Suppressor macrophage (primary cell): ENCODE measurements at places on chromosomes 5 and 9.

DNA sequence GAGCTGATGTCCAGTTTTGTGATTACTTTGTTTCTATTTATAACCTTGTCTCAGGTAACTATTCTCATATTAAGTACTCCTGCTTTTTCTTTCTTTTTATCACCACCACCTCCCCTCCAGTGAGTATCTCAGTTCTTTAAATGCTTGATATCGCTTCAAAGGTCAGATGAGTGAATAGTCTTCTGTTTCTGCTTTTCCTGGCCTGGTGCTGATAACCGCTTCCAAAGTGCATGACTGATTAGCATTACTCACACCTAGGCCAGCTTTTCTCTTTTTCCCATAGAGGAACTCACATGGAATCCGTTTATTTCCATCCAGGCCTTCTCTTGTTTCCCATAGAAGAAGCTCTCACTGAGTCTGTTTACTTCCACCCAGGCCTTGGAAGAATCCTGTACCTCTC lies 3.2 kb downstream of the SLC36A1 start:
- peak; percentile 21 for DNase-seq

- DNase-seq: no peak
These were observed 29.8 kb downstream of the NR2F1 start for GRCh38 chr5:93612855-93613243.

GRCh38 chr5:7471710-7472109 lies 75.8 kb downstream of the ADCY2 start:
- no peak for DNase-seq

DNA sequence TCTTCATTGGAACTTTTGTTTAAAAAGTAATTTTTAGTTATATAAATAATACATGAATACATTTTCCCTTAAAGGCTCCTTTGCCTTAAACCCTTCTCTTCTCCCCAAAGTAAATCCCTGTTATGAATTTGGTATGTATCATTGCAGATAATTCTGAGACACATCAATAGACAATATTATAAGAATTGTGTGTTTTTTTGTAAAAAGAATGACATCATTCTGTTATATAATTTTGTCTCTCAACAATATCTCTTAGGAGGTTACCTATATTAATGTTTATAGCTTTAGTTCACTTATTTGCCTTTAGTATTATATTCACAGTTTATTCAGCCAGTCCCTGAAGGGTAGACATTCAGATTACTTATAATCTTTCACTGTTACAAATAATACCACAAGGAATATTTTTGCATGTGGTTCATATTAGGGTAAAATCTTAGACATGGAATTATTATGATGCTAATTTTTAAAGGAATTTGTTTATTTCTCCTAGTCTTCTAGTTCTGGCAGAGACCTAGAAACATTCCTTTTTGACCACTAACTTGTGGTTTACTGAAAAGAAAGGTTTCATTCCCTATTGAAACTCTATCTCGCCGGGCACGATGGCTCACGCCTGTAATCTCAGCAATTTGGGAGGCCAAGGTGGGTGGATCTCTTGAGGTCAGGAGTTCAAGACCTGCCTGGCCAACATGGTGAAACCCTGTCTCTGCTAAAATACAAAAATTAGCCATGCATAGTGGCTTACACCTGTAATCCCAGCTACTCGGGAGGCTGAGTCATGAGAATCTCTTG lies 105.6 kb downstream of the KCTD16 start:
- no peak for DNase-seq

DNA sequence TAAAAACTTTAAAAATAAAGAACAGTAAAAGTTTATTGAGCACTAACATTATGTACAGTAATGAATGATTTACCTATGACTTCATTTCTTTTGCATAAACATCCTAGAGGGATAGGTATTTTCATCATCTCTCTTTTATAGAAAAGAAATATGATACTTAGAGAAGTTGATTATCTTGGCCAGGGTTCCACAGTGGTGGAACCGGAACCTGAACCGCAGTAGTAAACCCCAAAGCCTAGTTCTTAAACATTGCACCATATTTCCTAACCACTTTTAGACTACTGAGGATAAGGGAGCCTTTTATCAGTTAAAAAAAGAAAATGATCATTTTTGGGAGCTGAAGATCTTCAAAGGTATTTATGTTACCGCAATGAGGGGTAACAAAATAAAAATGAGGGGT lies 205.7 kb upstream of the SGCD start:
- no peak for DNase-seq

DNA sequence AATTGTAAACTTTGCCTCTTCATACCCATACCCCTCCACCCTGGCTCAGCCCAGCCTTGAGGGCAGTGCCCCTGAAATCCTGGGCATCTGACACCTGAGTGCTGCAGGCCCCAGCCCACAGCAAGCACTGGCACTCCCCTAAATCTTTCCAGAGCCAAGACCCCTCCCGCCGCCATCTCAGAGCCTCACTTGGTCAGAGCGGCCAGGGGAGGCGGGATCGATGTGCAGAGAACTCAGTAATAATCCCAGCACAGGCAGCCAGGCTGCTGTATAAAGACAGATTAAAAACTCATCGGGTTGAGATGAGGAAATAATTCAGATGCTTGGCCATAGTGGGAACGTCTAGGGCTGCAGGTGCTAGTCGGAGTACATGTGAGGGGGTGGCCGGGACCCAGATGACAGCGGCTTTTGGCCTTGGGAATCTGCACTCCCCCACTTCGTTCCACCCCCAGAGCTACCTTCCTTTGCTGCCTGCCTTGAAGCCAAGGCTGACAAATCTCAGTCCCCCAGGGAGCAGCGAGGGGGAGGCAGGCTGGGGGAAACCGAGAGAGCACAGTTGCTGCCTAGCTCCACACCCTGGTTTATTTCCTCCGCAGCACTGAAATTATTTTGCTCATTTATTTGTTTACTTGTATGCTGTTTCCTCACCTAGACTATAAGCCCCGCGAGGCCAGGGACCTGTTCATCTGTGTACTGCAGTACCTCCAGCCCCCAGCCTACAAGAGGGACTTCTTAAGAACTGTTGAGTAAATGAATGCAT lies 19.5 kb upstream of the ARAP3 start:
- no peak for DNase-seq

- no peak for DNase-seq
These were observed 11.2 kb downstream of the RICTOR start for GRCh38 chr5:39063037-39063436.

DNA sequence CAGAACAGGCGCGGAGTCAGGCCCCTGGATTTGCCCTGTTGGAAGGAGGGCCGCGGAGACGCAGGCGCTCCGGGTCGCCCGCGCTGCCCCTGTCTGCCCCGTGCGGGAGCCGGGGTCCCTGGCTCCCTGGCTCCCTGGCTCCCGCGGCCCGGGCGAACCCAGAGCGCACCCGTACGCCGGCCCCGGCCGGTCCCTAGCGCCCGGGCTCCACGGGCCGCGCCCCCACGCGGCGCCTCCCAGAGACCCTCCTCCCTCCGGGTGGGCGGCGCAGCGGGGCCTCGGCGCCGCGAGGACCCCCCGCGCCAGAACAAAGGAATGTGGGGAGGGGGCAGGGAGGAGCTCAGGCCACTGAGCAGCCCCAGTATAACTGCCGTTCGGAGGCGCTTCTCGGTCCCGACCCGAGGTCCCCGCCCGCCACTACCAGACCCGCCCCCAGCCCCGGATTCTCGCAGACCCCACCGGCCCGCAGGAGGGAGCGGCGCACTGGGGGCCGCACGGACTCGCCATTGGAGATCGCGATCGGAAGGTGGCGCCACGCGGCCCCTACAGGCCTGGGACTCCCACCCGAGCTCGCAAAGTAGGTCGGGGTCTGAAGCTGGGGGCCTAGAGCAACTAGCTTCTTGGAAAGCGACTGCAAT lies 2.4 kb downstream of the NFIL3 start:
- peak; percentile 32 for DNase-seq

- DNase-seq: no peak
These were observed 31.1 kb upstream of the STXBP1 start for GRCh38 chr9:127580879-127581475.

GRCh38 chr9:129235931-129236331 lies 57.9 kb upstream of the IER5L start:
- no peak for DNase-seq

- no peak for DNase-seq
These were observed 146.8 kb downstream of the BARX1 start for GRCh38 chr9:93808115-93809029.

GRCh38 chr5:174444479-174445188 lies 279.7 kb upstream of the MSX2 start:
- DNase-seq: no peak

DNA sequence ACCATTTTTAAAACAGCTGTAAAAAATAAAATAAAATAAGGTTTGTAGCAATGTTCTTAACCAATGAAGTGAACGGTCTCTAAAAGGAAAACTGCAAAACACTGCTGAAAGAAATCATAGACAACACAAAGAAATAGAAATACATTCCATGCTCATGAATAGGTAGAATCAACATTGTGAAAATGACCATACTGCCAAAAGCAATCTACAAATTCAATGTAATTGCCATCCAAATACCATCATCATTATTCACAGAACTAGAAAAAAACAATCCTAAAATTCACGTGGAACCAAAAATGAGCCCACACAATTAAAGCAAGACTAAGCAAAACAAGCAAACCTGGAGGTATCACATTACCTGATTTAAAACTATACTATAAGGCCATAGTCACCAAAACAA lies 67.6 kb upstream of the RGMB start:
- no peak for DNase-seq

- no peak for DNase-seq
These were observed 28.8 kb downstream of the ANXA6 start for GRCh38 chr5:151128817-151129216.

GRCh38 chr5:150189728-150190502 lies at the start of gene SLC6A7:
TSS of gene SLC6A7 (plus strand) at chr5:150190062. CDS start at chr5:150190328, 266 bp downstream.
- DNase-seq: peak; percentile 23

GRCh38 chr9:88976890-88977257 lies 14.4 kb upstream of the S1PR3 start:
- DNase-seq: no peak

DNA sequence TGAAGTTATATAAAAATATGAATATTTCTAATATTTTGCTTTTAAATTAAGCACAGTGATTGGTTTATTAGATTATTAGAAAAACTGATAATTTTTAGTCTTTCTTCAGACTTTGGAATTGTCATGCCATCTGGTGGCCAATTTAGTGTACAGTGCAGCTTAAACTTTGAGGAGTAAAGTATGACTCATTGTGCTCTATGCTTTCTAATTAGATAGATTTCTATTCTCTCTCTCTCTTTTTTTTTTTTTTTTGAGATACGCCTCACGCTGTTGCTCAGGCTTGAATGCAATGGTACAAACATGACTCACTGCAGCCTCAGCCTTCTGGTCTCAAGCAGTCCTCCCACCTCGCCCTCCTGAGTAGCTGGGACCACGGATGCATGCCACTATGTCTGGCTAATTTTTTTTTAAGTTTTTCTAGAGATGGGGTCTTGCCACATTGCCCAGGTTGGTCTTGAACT lies 42.1 kb upstream of the GPR21 start:
- peak; percentile 61 for DNase-seq

- DNase-seq: no peak
These were observed 735 bp downstream of the ECPAS start for GRCh38 chr9:111483439-111483857.

- no peak for DNase-seq
These were observed 46.9 kb downstream of the JAKMIP2 start for GRCh38 chr5:147735621-147736125.

DNA sequence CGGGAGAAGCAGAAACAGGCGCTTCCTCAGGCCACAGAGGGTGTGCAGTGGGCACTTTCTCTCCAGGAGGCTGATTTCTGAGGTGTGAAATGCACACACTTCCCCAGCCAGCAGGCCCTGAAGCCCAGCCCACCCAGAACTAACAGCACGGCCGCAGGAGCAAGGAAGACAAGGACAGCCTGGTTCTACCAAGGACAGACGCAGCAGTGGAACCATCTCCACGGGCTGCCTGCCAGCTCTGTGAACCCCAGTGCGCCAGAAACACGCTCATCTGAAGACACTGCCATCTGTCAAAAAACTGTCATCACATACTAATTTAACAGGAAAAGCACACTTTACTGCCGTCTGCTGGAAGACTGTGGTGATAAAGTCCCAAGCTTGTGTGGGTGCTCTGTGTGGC lies 40.7 kb downstream of the MAPK9 start:
- no peak for DNase-seq

- DNase-seq: no peak
These were observed 737.9 kb upstream of the ZNF608 start for GRCh38 chr5:125484272-125484741.

GRCh38 chr9:125522328-125522725 lies 184.7 kb downstream of the MAPKAP1 start:
- no peak for DNase-seq

DNA sequence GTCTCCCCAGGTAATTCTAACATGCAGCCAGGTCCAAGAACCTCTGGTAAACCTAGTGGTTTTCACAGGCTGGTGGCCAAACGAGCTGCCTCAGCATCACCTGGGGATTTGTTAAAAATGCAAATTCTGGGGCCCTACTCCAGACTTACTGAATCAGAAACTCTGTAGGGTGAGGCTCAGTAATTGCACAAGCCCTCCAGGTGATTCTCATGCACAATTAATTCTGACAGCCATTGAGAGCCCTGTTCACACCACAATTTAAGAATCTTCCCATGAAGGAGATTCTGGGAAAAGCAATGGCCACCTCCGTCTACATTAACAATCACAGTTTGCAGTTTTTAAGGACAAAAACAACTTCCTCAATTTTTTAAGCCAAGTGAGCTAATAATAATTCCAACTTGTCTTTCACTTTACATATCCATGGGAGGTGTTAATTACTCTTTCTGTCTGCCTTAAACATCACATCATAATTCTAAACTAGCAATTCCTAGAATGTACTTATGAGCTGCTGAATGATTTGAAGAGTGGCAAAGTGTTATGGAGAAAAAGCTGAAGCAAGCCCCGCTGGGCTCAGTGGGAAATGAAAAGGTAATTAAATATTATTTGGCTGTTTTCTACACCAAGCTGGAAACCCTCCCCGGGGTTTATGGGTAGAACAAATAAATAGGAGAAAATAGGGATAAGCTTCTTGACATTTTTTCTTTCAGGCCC lies 70.0 kb downstream of the GLDC start:
- no peak for DNase-seq

- no peak for DNase-seq
These were observed 430 bp upstream of the MSH3 start for GRCh38 chr5:80654054-80654390.

DNA sequence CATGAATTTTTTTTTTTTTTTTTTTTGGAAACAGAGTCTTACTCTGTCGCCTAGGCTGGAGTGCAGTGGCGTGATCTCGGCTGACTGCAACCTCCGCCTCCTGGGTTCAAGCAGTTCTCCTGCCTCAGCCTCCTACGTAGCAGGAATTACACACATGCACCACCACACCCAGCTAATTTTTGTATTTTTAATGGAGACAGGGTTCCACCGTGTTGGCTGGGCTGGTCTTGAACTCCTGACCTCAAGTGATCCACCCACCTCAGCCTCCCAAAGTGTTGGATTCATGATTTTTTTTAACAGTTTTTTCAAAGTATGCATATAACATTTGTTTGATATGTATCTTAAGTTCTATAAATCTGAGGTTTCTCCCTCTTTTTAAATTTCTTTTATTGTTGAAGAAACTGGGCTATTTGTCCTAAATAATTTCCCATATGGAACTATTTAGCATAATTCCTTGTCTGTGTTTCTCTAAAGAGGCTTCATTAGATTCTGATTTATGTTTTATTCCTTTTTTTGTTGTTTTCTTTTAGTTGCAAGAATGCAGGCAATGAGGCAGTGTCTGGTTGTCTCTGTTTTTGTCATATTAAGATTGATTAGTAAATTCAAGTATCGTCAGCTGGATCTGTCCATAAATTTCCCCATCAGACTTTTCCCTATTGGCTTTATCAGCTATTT lies 16.4 kb downstream of the RARS1 start:
- no peak for DNase-seq
